ENCODE measurements at places on chromosomes 4 and X.

GRCh38 chr4:184940500-184940899, 77.8 kb upstream of the HELT start:
- no peak for DNase-seq

DNA sequence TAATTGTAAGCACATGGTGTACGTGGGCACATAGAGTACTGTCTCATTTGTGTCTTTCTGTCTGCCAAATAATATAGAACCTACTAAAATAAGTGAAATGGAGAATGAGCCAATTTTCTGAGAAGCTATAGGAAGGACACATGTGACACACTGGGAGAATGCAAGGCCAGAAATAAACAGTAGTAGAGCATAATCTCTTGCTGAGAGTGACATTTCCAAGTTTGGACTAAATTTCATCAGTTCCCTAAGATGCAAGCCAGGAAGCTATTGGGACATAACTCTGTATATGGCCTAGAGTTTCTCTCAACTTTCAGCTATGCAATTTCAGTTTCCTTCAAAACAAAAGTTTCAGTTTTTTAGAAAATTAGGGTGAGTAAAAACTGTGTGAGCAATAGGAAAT, 638.7 kb downstream of the PCDH18 start:
- DNase-seq, result no peak

DNA sequence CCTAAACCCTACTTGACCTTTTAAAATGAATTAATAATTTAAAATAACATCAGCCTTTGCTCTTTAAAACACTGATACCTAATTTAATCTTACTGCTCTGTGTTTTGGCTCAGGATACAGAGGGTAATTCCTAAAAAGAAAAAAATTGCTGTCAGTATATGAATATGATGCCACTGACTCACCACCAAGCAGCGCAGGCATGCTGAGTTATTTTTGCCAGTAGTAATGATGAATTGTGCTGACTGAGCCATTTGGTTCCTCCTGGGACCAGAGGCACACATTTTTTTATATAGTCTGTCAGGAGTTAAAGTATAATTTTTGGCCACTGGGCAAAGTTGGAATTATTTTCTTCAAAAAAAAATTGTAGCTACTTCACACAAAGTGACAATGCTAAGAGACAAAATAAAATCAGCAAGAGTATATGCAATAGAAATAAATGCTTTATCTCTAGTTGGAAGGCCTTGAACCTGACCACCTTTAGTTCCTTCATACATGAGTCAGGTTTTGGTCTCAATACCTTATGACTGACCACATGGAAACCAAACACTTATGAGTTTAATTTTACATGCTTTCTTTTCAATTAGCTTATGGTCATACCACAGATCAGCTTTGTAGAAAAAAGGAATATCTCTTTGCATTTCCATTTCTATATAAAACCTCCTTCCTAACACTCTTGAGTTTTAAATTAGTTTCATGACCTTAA, 115.1 kb downstream of the PPP3CA start:
- DNase-seq, result no peak

- DNase-seq, result no peak
Measured at GRCh38 chrX:148562846-148563245, 62.4 kb downstream of the AFF2 start.

DNA sequence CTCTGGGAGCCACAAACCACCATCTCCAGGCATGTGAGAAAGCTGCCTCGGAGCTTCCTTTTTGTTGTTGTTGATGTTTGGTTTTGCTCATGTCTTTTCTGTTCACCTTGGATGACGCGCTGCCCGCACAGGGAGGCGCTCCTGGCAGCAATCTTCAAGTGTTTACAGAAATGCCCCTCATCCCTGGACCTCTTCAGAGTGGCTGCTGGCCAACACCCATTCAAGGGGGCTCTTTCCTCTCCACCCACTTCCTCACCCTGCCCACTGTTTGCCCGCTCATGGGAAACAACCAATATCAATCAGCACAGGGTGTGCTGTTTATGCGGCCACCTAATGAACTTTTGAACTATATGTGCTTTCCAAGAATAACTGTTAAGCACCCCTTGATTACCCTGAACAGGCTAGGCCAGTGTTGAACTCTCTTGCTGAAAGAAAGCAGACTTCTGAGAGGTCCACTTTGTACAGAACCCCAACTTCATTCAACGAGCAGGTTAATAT, 355.1 kb upstream of the CLNK start:
- DNase-seq, result no peak

GRCh38 chr4:121806411-121806810, 5.3 kb downstream of the EXOSC9 start:
- no peak for DNase-seq

- DNase-seq, result no peak
Measured at GRCh38 chrX:132740316-132741123, 217.9 kb downstream of the HS6ST2 start.

DNA sequence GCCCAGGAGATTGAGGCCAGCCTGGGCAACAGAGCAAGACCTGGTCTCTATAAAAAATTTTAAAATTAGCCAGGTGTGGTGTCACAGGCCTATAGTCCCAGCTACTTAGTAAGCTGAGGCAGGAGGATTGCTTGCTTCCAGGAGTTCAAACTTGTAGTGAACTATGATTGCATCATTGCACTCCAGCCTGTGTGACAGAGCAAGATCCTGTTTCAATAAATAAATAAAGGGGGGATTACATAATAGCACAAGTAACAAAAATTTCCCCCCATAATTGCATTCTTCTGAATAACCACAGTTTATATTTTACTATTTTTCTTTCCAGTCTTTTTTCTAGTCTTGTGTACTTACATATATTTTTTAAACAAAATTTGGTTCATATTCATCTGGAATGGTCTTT, 135.6 kb downstream of the CHIC2 start:
- DNase-seq, result no peak

- DNase-seq, result no peak
Measured at GRCh38 chr4:22202246-22202974, 253.8 kb upstream of the KCNIP4 start.

- no peak for DNase-seq
Measured at GRCh38 chrX:153560000-153560399, 38.9 kb downstream of the CCNQ start.

DNA sequence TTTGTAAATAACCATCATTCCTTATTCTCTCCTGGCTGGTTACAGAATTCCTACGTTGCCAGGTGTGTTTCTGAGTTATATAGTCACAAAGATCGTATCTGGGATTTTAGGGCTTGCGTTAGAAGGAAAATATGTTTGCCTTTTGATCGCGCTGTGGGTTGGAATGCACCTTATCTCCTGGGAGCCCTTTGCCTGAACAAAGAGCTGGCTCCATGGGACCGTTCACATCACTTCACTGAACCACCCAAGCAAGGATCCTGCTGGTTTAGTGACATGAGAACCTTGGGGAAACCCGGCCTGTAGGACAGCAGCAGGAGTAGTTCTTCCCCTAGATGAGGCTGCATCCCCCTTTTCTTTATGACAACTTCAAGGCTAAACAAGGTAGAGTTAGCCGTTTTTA, 51.6 kb downstream of the RS1 start:
- DNase-seq, result no peak

DNA sequence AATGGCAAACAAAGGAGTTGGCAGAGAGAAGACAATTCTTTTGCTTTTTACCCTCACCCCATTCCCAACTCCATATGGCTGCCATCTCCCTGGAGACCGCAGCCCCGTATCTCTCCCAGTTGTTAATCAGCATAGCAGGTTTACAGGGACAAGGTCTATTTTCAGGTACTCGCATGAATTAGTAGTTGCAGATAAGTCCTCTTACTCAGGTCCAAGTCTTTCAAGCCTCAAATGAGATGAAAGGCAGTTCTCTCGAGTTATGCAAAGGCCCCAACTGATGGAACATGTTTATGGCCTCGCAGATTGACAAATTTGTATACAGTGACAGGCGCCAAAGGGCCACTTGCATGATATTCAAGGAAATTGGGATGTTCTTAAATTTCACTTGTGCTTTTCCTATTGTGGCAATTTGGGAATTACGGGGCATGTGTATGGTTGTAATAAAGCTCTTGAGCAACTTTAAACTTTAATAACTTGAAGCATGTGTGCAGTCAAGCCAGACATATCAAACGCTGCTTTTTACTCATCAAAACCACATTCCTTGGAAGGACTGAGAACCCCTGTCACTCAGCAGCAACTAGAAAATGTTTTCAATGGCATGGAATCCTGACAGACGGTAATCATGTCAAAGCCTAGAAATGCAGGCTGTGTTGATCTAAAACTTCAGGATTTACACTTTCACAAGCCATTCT, 45.1 kb downstream of the KDR start:
- no peak for DNase-seq

DNA sequence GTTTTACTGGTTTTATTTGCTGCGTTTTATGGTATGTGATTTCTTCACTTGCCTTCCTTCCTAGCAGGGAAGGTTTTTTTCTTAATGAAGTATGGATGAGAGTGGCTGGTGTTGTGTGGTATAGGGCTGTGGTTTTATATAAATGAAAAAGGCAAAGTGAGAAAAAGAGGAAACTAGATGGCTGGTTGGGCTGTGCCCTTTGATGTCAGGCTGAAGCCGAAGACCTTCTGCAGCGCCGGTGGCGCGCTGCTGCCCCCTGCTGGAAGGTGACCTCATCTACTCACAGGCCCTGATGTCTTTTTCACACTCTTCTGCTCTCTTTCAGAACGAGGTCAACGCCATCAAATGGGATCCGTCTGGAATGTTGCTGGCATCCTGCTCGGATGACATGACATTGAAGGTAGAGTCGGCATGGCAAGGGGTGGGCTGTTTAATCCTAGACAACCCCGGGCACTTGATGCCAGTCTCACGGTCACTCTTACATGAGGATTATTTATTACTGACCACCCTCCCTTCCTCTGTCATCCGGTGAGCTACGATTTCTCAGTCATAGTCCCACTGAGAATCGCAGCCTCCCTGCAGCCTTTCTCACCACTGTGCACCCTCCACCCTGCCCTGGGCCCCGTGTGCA, 56.6 kb downstream of the GPR143 start:
- peak; percentile 36 for DNase-seq

All from omental fat pad (tissue), 4 donors.